ENCODE measurements at places on chromosomes 4 and X. TPM values are rescaled to one million over a fixed set of nuclear protein-coding genes. Genes with fewer than 3 reads are reported as not detected.

RPS6KA6 gene
- 5.2 TPM for total RNA-seq

CSN2 gene
- total RNA-seq = not detected

ADAM29 gene
- not detected for total RNA-seq

PSAPL1 gene
- total RNA-seq = 0.32 TPM

ZDHHC9 gene
- 67.5 TPM for total RNA-seq

HMGB3 gene
- 139 TPM for total RNA-seq

MAGEA4 gene
- not detected for total RNA-seq

ITIH6 gene
- total RNA-seq = not detected

LANCL3 gene
- 0.02 TPM for total RNA-seq

NPY1R gene
- total RNA-seq = 0.14 TPM

OTC gene
- not detected for total RNA-seq

SSX4 gene
- not detected for total RNA-seq

SRPK3 gene
- total RNA-seq = 0.06 TPM

P2RY4 gene
- total RNA-seq = not detected

CASP3 gene
- total RNA-seq = 21.0 TPM

JCHAIN gene
- 0.24 TPM for total RNA-seq

UGT2B17 gene
- not detected for total RNA-seq

SMC1A gene
- total RNA-seq = 48.5 TPM

SH2D1A gene
- total RNA-seq = not detected

SULT1E1 gene
- not detected for total RNA-seq

FAM9C gene
- not detected for total RNA-seq

DUX4 gene
- not detected for total RNA-seq

MAGEB2 gene
- total RNA-seq = not detected

VEGFD gene
- total RNA-seq = 0.17 TPM

GPR50 gene
- 0.20 TPM for total RNA-seq

CXCL13 gene
- total RNA-seq = not detected

PLK4 gene
- total RNA-seq = 13.2 TPM

TEX13B gene
- not detected for total RNA-seq

CLIC2 gene
- 0.19 TPM for total RNA-seq

REPS2 gene
- 1.6 TPM for total RNA-seq

HPF1 gene
- total RNA-seq = 14.6 TPM

IRS4 gene
- total RNA-seq = not detected

PRRG3 gene
- total RNA-seq = not detected

AKAP14 gene
- total RNA-seq = not detected

SHISA3 gene
- total RNA-seq = not detected

BTK gene
- 0.11 TPM for total RNA-seq

TCEAL9 gene
- total RNA-seq = 97.0 TPM

AREG gene
- total RNA-seq = 21.5 TPM

CCSER1 gene
- total RNA-seq = not detected

POF1B gene
- 2.0 TPM for total RNA-seq

STATH gene
- total RNA-seq = not detected

TMEM156 gene
- 16.6 TPM for total RNA-seq

ENPP6 gene
- not detected for total RNA-seq

ANK2 gene
- 0.68 TPM for total RNA-seq

MUC7 gene
- not detected for total RNA-seq

PAGE5 gene
- total RNA-seq = not detected

RAB9B gene
- total RNA-seq = 0.05 TPM

SLC16A2 gene
- total RNA-seq = 17.4 TPM

H2AZ1 gene
- total RNA-seq = 663 TPM

SLC7A11 gene
- total RNA-seq = 18.7 TPM

FBXW7 gene
- 5.8 TPM for total RNA-seq

ARHGEF6 gene
- total RNA-seq = 0.19 TPM

AGTR2 gene
- total RNA-seq = not detected

Data from A549 treated with AZD2906 at 1 μM for 4 hours (cell line).